ENCODE measurements at places on chromosomes 4 and X. TPM values are rescaled to one million over a fixed set of nuclear protein-coding genes. Genes with fewer than 3 reads are reported as not detected.

- H3K4me1 ChIP-seq = no peaks in the 10 kb centered on the region
- H3K36me3 ChIP-seq = no peaks in the 10 kb centered on the region
- H3K4me3 ChIP-seq = no peak overlapping the region
- no peaks in the 10 kb centered on the region for H3K27me3 ChIP-seq
- peak; percentile 27 for DNase-seq
- H3K27ac ChIP-seq = no peak overlapping the region
Measured at GRCh38 chr4:24736066-24736465, 59.3 kb upstream of the SOD3 start.

- H3K4me1 ChIP-seq = no peaks in the 10 kb centered on the region
- H3K36me3 ChIP-seq = no peaks in the 10 kb centered on the region
- DNase-seq = no peak
- no peaks in the 10 kb centered on the region for H3K27me3 ChIP-seq
Measured at GRCh38 chrX:63743596-63743995, 41.4 kb downstream of the ARHGEF9 start.

DNA sequence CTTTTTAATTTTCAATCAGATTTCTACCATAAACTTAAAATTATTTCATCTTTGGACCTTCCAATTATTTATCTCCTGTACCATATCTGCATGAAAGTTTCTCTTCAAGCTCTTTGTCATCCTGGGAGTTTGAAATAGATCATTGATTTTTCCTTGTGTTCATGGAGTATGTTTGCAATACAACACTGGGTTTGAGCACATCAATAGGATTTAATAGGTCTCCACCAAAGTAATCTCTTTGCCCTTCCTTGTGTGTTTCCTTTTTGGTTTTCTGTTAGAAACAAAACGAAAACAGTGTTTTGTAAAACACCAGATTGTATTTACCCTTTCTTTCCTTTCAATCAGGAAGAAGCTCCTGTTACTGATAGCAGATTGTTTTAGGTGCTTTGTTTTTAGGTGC is 11.9 kb downstream of the FMR1 start:
- no peak for DNase-seq
- no peak overlapping the region for H3K4me3 ChIP-seq
- H3K36me3 ChIP-seq = no peaks in the 10 kb centered on the region
- H3K27ac ChIP-seq = no peak overlapping the region

INTS6L gene
- 3.6 TPM for total RNA-seq

C4orf54 gene
- not detected for total RNA-seq

TRIM61 gene
- total RNA-seq = 0.15 TPM

All from HCT116 (cell line).